Hepatocyte (in vitro differentiated cells): ENCODE measurements at places on chromosomes 4 and X. TPM values are rescaled to one million over a fixed set of nuclear protein-coding genes. Genes with fewer than 3 reads are reported as not detected.

- no peak for DNase-seq
Observed at GRCh38 chr4:186017801-186018200, 51.2 kb upstream of the TLR3 start.

DNA sequence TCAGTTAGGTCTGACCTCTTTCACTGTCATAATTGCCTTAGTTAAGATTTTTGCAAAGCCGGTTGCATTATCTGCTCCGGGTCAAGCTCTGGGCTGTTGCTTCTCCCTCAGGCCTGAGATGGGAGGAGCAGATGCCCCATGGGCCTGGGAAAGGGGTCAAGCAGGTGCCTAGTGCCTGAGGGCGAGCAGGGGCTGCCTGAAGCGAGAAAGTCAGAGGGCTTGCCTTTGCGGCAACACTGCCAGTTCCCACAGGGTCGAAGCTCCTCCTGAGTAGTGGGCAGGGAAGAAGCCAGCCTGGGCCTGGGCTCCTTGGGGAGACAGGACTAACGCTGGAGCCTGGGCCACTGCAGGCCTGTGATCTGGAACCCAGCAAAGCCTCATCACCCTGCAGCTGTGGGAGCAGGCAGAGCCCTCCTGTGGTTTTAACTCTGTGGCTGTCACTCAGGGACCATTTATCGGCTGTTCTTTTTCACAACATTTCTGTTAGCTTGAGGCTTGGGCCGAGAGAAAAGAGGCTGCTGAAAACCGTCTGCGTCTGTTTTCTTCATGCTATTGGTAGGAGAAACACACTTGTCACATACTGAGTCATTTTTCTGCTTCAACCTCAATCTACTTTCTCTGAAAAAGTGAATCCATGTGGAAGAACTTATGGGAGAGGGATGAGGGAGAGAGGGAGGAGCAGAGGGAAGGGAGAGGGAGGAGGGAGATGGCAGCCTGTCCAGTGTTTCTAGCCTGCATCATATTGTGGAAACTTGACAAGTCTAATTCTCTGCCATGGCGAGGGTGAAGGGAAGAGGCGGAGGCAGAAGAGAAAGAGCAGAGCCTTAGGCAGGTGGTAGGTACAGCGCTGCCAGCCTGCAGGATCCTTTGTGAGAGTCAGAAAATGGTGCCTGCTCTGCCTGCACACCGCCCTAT lies 68.4 kb downstream of the RHOH start:
- DNase-seq = peak; percentile 30

The DMP1 gene
- total RNA-seq = not detected in 2 replicates

The SAGE1 gene
- not detected in 2 replicates for total RNA-seq

DNA sequence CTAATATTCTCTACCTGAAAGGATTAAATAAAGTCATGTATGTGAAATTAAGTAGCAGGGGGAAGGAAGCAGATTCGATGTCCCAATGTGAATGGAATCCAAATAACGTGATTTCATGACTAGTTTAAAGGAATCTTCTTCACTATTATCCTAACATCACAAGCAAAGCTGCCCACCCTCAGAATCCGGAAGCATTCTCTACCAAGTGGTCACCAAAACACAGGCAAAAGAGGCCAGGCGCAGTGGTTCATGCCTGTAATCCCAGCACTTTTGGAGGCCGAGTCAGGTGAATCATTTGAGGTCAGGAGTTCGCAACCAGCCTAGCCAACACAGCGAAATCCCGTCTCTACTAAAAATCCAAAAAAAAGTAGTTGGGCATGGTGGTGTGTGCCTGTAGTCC lies 212.9 kb downstream of the LDB2 start:
- no peak for DNase-seq

DNA sequence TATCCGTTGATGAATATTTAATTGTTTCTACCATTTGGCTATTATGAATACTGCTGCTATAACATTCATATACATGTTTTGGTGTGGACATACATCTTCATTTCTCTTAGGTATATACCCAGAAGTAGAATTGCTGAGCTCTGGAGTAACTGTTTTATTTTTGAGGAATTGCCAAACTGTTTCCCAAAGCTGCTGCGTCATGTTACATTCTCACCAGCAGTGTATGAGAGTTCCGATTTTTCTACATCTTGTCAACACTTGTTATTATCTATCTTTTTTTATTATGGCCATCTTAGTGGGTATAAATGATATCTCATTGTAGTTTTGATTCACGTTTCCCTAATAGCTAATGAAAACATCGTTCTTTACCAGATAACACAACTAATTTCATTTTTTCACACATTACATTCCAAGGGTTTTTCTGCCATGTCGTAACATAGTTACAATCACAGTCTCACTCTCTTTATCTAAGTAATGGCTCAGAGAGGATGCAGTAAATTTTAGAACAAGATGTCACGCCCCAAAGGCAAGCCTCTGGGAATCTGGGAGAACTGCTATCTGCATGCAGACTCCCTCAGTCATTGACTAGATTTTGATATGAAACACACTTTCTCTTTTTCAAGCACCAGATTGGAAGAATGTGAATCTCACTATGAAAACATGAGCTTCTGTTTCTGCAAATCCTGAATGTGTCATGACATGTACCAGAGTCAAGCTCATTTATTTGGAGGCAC lies 10.3 kb downstream of the ARHGAP6 start:
- no peak for DNase-seq

DNA sequence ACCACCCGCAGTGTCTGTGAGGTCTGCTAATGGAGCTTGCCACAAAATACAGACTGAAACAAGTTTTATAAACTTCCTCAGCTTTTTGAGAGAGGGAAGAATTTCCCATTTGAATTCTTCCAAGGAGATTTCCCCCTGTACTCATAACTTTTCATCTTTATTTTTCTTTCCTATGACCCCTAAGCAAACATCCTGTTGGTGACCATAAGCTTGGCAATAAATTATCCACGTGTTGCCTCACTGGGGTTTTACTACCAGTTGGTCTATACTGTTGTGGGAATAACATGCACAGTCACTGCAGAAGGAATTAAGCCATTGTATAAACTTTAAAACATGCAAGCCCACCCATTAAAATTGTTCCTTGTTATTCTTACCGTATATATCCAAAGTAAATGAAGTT lies 86.2 kb downstream of the SLC39A8 start:
- no peak for DNase-seq

GRCh38 chr4:85812776-85813175 lies 337.8 kb downstream of the ARHGAP24 start:
- no peak for DNase-seq

The RAB41 gene
- not detected in 2 replicates for total RNA-seq

GRCh38 chr4:23736466-23736865 lies 153.4 kb downstream of the PPARGC1A start:
- DNase-seq = no peak
